ENCODE measurements at places on chromosomes 2 and 18.

DNA sequence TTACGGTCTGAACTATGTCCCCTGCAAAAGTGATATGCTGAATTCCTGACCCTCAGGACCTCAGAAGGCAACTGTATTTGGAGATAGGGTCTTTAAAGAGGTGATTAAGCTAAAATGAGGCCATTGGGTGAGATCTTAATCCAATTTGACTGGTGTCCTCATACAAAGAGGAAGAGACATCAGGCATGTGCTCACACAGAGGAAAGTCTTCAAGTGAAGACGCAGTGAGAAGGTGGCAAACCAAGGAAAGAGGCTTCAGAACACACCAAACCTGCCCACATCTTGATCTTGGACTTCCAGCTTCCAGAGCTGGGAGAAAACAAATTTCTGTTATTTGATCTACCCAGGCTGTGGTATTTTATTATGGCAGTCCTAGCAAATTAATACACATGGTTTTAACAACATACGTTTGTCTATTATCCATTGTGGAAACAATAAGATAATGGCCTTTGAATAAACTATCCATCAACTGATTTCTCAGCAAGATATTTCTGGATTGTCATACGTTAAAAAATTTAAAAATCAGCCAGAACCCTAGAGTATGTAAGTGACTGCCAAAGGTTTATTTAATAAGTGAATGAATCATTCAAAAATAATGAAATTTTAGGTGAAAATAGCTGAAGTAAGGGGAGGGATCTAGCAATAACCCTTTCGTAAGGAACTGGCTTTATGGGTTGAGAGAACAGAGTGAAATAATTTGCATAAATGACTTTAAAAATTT, 6.5 kb downstream of the WIPF1 start:
- no peak for DNase-seq

GRCh38 chr2:237966250-237966564, 607 bp upstream of the UBE2F start:
- no peak for DNase-seq

- no peak for DNase-seq
Measured at GRCh38 chr2:43731211-43731610, 42.6 kb upstream of the DYNC2LI1 start.

DNA sequence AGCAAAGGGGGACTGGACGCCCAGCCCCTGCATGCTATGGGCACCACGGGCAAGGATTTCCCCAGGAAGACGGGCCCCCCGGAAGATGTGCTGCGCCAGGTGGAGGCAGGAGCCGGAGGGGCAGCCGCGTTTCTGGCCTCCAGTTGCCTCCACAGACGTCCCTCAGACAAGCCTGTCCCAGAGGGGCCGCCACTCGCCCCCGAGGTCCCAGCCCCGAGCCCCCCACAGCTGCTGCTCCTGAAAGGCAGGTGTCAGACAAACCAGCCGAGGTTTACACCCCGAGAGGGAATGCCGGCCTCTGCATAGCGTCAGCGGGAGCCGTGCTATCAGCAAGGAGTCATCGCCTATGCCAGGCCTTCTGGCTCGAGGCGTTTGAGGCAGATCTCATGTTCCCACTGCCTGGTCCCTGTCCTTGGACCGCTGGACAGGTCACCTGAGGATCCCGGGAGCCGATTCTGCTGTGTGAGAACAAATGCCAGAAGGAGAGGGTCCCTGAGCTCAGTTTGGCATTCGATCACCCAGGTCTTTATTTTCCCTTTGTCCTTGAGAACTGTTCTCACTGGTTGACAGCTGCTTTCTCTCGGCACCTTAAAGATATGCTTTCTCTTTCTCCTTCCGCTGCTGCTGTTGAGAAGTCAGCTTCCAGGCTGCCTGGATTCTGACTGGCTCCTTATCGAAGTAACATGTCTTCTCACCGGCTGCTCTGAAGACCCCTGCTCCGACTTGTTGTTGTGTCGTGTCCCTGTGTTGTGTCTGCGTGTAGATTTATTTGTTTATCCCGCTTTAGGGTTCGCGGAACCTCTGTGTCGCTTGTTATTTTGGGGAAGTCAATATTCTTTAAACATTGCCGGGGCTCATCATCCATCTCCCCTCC, 20.6 kb downstream of the CROCC2 start:
- peak; percentile 1 for DNase-seq

- peak; percentile 51 for DNase-seq
Measured at GRCh38 chr2:203534621-203535077, 452 bp downstream of the RAPH1 start.
